ENCODE measurements at places on chromosomes 5 and 9.

GRCh38 chr5:178337334-178337741, 104.7 kb upstream of the PHYKPL start:
- no peak for DNase-seq

DNA sequence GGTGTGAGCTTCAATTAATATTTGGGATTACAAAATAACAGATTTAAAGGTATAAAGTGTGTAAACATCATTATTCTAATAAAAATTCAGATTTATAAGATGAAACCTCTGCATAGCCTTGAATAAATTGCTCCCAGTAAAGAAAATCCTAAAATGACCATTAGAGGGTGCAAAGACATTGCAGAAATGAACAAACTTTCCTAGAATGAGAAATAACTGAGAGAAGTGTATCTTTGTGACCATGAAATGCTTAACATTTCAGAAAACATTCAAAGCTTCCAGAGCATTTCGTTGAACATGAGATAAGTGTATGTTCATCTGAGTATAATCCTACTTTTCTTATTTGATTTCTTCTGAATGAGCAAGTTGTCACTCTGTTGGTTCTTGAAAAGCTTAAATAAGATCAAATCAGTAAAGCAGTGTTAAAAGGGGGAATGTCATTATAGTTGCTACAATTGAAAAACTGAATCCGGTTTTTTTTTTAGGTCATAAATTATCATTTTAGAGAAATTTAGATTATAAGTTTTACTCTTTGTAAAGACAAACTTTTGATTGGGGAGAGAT, 24.7 kb upstream of the NUDT12 start:
- DNase-seq: no peak

DNA sequence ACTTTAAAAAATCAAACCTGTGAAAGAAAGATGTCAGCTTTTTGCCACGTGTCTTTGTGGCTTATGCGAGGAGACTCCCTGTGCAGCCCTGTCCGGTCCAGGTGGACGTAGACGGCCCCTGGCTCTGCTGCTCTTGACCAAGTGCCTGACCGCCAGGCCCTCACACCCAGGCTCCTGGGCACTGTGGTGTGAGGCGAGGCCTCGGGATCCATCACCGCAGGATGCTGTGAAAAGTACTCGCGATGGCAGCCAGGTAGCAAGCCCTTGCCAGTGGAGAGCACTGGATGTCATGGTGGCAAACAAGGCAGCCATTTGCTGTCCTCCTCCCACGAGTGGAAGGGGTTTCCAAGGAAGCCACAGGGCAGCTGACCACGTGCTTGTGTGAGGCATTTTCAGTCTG, 245.1 kb downstream of the CACNA1B start:
- no peak for DNase-seq

- no peak for DNase-seq
Observed at GRCh38 chr5:130912088-130912487, 253.0 kb downstream of the HINT1 start.

GRCh38 chr5:135208903-135209721, 175.1 kb upstream of the PITX1 start:
- no peak for DNase-seq

GRCh38 chr5:67360047-67360446, 163.4 kb upstream of the CD180 start:
- no peak for DNase-seq

DNA sequence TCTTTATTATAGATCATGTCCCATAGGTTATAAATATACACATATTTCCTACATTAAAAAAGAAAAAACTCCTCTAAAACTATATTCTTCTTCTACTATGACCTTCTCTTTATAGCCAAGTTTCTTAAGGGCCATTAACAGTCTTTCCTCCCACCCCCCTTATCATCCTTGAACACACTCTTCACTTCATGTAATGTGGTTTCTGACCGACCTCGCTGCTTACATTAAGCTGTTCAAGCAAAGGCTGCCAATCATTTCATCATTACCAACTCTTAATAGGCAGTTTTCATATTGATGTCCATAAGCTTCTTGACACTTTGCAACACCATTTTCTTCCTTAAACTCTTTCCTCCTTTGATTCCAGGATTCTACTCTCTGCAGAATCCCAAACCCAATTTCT, 283.0 kb upstream of the PCSK5 start:
- DNase-seq: no peak

GRCh38 chr5:125536582-125536981, 790.1 kb upstream of the ZNF608 start:
- DNase-seq: no peak

GRCh38 chr5:97531549-97531948, 348.5 kb upstream of the RIOK2 start:
- DNase-seq: no peak

DNA sequence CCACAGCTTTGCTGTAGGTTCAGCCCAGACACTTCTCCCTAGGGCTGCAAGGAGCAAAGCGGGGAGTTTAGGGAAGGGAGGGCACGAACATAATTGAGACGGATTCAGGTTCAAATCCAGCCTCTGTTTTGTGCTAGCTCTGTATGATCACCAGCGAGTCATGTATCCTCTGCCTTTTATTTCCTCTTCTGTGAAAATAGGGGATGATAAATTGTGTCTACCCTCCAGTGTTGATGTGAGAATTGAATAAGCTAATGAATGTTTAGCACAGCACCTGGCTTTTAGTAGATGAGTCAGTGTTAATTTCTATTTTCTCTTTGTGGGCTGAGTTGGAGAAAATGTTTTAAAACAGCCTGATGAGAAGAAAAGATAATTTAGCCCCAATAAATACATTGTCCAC, 6.2 kb downstream of the MLANA start:
- DNase-seq: no peak

GRCh38 chr9:90309809-90310520, 332.7 kb downstream of the DIRAS2 start:
- no peak for DNase-seq

- DNase-seq: no peak
Observed at GRCh38 chr9:21789541-21790037, 12.8 kb upstream of the MTAP start.

GRCh38 chr5:76601470-76601869, 21.7 kb downstream of the F2RL2 start:
- DNase-seq: no peak
